Stimulated activated CD8-positive, alpha-beta memory T cell treated with anti-CD3 and anti-CD28 coated beads, Interleukin-4, amount 100 ng/mL, for 1 hour (primary cell): ENCODE measurements at places on chromosomes 7 and 10.

DNA sequence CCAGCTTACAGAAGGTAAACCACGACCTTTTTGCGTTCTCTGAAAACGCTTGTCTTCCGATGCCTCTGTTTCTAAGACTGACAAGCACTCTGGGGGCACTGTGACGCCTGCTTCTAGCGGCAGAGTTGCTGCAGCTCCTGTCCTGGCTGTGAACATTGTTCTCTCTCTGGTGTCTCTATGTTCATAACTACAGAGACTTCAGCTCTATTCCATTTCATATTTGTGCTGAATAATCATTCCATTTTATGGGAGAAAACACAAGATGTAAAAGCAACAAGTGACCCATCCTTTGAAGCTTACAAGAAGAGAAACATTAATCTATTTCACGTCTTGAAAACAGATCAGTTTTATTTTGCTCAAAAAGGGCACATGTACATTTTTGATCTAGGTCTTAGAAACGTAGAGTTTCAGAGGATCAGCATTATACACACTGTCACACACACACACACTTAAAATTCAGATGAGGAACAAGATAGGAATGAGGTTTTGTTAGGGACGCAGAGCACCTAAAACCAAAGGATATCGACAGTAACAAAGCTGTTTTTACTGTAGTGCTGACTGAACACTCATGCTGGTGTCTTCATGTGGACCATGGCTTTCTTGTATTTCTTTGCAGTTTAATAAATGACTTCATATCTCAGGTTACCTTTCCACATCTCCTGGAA is 3.0 kb downstream of the IKZF1 start:
- no peak for DNase-seq

- no peak for DNase-seq
Observed at GRCh38 chr7:37832194-37832593, 16.2 kb upstream of the NME8 start.

GRCh38 chr7:38274927-38275620 is 1.6 kb upstream of the TARP start:
- DNase-seq: no peak

DNA sequence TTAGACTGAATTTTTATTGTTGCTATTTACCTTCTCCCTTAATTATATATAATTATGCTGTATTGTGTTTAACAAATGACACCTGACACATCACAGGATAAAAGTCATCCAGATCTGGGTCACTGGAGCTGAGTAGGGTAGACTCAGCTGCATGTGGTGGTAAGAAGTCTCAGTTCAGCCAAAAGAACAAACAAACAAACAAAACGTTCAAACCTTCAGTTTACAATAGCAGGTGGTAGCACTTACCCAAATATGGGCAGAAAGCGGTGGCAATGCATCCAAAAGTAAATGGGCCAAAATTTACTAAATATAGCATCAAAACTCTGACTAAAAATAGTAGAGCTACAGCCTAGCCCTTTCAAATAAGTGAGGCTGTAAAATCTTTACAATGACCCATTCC is 42.2 kb downstream of the ZWINT start:
- DNase-seq: no peak

- no peak for DNase-seq
Observed at GRCh38 chr10:72612203-72612826, 13.6 kb downstream of the MICU1 start.

- no peak for DNase-seq
Observed at GRCh38 chr7:102404005-102404861, 8.1 kb downstream of the PRKRIP1 start.

DNA sequence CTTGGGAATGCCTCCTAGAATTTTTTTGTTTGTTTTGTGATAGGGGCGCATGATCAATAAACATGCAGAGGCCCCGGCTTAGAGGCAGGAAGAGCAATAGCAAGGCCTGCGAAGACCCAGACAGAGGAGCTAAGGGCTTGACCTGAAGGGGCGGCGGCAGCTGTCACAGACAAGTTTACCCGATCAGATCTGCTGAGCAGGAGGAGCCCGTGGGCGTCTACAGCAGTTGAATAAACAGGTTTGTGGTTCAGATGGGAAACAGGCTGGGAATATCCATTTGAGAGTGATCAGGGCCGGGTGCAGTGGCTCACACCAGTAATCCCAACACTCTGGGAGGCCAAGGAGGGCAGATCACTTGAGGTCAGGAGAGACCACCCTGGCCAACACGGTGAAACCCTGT is 126.0 kb upstream of the CALN1 start:
- DNase-seq: no peak
